T47D (cell line): ENCODE measurements at places on chromosomes 16 and 17.
A peak's percentile ranks its signal among the peaks of the same experiment; 100 is the strongest.

- no peak for DNase-seq
Measured at GRCh38 chr17:81960130-81960958, 643 bp downstream of the NOTUM start.

GRCh38 chr16:73095142-73095820, 47.4 kb upstream of the ZFHX3 start:
- no peak for DNase-seq

- no peak for DNase-seq
Measured at GRCh38 chr17:44548376-44549230, 8.7 kb upstream of the FZD2 start.

- no peak for DNase-seq
Measured at GRCh38 chr16:4832698-4833343, 14.3 kb downstream of the GLYR1 start.

DNA sequence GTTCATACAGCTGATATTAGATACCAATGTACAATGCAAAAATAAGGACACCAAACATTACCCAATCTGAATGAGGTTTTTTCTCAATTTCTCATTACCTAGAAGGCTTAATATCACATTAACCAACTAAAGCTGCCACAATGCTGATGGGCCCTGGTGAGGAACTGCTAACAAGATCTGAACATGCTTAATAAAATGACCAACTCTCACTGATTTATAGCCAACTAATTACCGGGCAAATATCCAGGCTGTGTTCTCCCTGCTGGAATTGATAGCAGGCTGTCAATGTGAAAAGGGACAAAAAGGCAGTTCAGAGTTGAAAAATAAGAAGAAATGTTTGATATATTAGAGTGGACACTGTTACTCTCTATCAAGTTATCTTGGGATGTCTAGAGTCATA, 124.6 kb downstream of the TOX3 start:
- no peak for DNase-seq

DNA sequence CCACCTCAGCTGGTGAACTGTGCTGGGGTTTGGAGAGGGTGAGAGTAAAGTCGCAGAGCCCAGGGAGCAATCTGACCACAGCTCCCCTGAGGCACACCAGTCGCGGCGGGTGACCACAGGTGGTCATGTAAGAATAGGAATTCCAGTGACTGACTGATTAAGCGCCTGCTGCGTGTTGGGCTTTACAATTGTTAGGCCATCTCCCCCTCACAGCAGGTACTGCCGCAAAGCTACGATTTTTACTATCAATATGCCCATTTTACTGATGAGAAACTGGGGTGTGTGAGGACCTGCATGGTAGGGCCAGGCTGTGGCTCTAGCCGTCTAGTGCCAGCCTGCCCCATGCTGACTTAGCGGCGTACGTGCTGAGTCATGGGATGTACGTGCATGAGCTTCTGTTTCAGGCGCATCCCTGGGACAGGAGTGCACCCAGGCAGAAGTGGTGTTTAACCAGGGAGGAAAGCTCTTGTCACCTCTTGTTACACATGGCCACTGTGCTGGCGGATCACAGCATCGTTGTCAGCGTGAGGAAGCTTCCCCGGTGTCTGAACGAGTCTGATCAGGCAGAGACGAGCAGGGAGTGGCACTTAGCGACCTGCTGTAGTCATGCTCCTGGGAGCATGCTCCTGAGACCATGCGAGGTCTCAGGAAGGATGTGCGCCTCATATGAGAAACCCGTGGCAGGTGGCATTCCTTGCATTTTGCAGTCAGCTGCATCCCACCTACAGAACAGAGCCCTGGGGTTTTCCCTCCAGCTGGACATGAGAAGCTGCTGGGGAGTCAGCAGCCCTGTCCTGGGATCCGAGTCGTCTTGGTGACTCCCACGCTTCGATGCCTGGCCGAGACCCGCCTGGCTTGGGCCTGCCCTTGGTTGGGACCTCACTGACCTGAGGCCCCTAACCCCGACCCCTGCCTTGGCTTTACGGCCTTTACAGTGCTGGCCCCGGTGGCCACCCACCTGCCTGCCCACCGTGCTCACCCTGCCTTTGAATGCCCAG, 163.7 kb upstream of the CHMP6 start:
- no peak for DNase-seq

GRCh38 chr16:54355251-54355650, 68.7 kb upstream of the IRX3 start:
- no peak for DNase-seq

GRCh38 chr17:16991349-16992009, 19.6 kb upstream of the TNFRSF13B start:
- peak; percentile 73 for DNase-seq

DNA sequence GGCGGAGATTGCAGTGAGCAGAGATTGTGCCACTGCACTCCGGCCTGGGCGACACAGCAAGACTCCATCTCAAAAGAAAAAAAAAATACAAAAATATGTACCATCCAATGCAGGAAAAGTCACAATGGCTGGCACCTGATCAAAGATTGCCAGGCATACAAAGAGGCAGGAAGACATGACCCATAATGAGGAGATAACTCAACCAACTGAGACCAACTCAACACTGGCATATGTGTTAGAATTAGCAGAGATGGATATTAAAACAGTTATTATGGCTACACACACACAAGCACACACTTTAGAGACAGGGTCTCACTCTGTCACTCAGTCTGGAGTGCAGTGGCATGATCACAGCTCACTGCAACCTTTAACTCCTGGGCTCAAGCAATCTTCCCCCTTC, 10.6 kb downstream of the QRICH2 start:
- DNase-seq = no peak

- peak; percentile 74 for DNase-seq
Measured at GRCh38 chr16:1678500-1679098, 520 bp downstream of the JPT2 start.

- DNase-seq = no peak
Measured at GRCh38 chr16:5479926-5480325, 382.3 kb upstream of the EEF2KMT start.

GRCh38 chr17:74457146-74457819, 9.2 kb upstream of the CD300A start:
- peak; percentile 78 for DNase-seq

GRCh38 chr17:81242421-81243332, 3.6 kb downstream of the NDUFAF8 start:
- DNase-seq = no peak

DNA sequence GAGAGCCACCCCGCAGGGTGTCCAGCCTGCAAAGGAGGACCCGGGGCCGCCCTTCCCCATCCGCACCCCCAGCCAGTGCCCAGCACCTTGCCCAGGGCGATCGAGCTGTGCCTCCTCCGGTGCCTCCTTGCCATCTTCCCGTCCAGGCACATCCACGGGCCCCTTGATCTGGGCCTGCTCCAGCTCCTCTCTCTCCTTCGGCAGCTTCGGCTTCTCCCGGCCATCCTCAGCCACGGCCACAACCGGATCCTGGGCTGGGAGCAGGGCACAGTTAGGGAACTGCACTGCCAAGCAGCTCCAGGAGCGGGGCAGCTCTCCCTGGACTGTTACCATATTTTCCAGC, 13.8 kb downstream of the NDUFAF8 start:
- DNase-seq = no peak

- no peak for DNase-seq
Measured at GRCh38 chr17:57226793-57227192, 29.5 kb upstream of the MSI2 start.

GRCh38 chr17:70100983-70101382, 26.0 kb downstream of the KCNJ16 start:
- peak; percentile 19 for DNase-seq

DNA sequence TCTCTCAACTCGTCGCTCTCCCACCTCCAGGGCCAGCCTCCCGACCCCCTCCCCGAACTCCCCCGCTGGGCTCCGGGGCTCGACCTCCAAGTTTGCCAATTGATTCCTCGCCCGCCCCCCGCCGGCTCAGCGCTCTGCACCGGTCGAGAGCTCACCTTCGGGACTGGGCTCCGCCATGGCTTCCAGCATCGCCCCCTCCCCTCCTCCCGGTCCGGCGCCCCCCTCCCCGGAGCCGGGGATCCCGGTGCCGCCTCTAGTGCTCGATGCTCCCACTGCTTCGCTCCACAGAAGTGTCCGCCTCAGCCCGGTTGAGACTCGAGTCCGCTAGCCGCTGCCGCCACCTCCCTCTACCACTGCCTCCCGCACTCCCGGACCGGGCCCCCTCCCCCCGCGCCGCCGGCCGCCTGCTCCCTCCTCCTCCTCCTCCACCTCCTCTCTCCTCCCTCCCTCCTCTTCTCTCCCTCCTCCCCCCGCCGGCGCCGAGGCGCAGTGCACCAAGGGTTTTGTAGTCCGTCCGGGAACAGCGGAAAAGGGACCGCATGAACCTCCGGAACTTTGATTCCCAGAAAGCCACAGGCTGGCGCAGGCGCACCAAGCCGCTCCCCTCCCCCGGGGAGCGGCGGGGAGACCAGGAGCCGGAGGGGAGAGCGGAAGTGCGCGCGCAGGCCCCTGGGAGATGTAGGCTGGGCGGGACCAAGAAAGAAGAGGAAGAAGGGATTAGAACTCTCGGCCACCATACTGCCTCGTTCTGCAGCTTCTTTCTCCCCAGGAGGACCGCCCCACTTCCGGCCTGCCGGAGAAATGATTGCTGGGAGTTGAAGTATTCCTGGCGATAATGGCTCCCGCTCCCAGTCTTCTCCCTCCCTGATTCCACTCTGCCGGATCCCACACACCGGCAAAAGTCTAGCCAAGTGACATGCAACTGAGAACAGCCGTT, at the start of gene PHF23:
TSS of gene PHF23 (minus strand) at position 367 of the 937 bp plus-strand sequence. CDS start at position 189, 178 bp downstream.
- DNase-seq = peak; percentile 92

DNA sequence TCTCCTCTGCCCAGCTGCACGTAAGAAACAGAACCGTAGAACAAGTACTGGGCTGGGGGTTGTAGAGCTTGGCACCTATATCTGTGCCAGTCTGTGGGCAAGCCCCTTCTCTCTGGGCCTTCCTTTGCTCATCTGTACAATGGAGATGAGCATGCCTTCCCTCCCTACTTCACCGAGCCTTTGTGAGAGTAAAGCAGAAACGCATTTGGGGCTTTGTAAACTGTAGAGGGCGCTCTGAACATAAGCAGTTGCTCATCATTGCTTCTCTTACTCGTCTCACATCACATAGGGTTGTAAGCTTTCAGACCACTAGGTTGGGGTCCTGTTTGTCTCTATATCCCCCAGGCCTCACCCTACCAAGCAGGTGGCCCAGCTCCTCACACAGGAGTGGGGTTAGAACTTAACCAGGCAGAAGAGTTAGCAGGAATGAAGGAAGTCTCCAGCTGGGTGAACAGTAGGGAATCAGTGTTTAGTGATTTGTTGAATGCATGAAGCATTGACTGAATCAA, 15.1 kb downstream of the SAMD14 start:
- peak; percentile 83 for DNase-seq

DNA sequence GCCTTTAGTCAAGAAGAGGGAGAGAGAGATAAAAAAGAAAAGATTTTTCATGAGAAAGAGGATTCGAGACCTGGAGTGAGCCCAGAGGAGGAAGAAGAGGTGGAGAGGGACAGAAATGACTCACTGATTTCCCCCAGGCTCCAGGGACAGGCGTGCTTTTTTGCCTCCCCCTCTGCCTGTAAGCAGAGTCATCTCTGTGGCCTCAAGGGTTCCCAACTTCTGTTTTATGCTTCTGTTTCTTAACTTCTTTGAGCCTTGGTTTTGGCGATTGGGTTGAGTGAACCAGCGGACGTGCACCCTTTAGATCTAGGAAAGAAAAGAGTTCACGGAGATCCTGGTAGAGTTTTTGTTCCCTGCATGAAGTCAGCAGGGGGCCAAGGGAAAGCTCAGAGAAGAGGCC, 147.9 kb upstream of the NOL11 start:
- DNase-seq = no peak
